ENCODE measurements at places on chromosomes 5 and 9.
A peak's percentile ranks its signal among the peaks of the same experiment; 100 is the strongest.

- DNase-seq: no peak
Observed at GRCh38 chr9:6975198-6975597, 217.4 kb downstream of the KDM4C start.

DNA sequence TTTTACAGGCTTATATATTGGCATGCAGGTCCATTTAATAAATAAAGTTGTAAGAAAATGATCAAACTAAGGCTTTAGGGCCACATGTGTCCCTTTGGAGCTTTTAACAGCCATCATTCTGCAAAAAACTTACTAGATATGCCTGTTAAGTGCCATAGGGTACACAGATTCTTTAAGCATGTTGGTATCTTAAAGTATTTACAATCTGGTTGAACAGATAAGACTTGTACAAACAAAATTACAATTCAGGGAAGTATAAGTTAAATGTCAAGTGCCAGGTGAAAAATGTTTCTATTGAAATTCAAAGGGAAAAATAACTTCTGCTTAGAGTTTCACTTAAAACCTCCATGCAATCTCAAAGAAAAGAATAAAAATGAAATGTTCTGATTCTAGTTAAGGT, 558.4 kb upstream of the ST8SIA4 start:
- no peak for DNase-seq

GRCh38 chr5:57684299-57684702, 201.7 kb upstream of the ACTBL2 start:
- DNase-seq: no peak

- no peak for DNase-seq
Observed at GRCh38 chr5:142959683-142960657, 189.8 kb downstream of the ARHGAP26 start.

DNA sequence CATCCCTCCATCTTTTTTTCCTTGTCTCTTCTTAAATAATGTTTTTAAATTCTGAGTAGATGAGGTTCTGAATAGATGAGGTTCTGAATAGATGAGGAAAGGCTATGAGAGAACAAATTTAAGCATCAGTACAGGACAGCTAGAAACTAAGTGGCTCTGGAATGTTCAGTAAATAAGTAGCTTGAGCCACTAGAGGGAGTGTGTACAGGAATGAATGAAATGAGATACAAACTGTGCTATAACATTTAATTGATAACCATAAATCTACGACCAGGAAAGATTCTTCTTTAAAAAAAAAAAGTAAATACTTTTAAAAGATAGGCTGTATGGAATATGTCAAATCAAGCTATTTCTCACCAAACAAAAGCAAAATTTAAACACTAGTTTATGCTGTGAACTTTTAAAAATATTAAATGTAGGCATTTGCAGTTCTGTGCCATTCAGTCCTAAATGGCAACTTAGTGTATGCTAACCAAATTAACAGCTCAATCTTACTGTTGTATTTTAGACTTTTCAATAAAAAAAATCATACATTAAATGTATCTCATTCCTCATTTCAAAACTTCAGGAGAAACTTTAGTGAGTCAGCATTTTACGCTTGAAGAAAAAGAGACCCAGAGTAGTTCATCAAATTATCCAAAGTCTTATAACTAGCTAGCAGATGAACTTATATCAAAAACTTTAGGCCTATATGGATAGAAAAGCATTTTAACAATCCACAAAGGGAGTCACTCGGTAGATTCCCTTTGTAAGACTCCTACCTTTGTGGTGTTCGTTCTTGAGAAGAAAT, 70.4 kb upstream of the SNX2 start:
- no peak for DNase-seq

- no peak for DNase-seq
Observed at GRCh38 chr9:90868555-90868954, 66.9 kb downstream of the SYK start.

GRCh38 chr9:21559402-21560280, 77.5 kb upstream of the IFNE start:
- DNase-seq: peak; percentile 37

- DNase-seq: no peak
Observed at GRCh38 chr5:9537223-9538141, 8.4 kb downstream of the SEMA5A start.

DNA sequence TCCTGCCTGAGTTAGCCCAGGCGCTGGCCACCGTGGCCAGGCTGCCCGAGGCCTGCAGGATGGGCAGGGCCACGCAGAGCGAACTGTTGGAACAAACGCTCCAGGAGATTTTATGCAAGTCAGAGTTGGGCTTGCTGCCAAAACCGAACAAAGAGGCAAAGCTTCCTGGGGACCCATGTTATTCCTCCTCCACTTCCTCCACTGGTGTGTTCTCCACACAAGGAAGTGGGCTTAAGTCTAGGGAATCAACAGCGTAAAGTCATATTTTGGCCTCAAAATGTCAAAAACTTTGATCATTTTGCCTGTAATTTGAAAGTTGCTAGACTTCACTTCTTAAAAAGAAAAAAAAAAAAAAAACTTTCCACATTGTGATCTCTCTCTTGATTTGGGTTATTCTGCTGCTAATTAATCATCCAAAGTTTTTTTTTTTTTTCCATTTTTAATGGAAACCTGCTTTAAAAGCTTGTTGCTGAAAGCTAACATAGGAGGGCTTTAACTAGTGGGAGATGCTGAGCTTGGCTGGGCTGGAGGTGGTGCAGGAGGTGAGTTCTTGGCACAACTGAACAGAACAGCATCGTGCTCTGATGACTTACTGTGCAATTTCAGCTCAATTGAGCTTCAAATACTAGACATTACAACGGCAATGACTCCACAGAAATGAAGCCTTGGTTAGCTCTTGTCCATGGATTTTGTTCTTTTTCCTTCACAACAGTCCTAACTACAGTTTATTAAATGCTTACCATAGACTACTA, 73.0 kb downstream of the PTPDC1 start:
- no peak for DNase-seq

GRCh38 chr9:88994469-88995199, 3.4 kb downstream of the S1PR3 start:
- no peak for DNase-seq

DNA sequence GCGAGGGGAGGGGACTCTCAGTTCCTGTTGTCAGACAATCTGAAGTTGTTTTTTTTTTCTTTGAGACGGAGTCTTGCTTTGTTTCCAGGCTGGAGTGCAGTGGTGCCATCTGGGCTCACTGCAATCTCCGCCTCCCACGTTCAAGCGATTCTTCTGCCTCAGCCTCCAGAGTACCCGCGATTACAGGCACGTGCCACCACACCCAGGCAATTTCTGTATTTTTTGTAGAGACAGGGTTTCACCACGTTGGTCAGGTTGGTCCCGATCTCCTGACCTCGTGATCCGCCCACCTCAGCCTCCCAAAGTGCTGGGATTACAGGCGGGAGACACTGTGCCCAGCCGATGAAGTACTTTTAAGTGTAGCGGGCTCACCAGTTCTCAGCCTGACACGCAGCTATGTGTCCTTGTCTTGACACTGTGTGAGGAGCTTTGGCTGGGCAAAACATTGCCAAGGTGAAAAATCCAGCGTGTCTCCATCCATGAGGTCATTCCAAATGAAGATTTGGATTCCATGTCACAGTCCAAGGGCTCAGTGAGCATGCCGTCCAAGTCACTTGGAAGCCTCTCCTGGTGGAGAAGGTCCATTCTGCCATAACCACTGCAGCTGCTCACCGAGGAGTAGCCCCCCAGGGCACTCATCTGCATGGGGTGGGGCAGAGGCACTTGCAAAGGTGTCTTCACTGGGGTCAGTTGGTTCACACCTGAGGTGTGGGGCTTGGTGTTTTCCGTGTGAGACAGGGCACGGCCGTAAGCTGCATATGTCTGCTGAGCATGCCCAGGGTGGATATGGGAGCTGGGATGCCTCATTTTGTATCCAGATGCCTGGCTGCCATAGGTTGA, 32.0 kb downstream of the OR2V1 start:
- no peak for DNase-seq

DNA sequence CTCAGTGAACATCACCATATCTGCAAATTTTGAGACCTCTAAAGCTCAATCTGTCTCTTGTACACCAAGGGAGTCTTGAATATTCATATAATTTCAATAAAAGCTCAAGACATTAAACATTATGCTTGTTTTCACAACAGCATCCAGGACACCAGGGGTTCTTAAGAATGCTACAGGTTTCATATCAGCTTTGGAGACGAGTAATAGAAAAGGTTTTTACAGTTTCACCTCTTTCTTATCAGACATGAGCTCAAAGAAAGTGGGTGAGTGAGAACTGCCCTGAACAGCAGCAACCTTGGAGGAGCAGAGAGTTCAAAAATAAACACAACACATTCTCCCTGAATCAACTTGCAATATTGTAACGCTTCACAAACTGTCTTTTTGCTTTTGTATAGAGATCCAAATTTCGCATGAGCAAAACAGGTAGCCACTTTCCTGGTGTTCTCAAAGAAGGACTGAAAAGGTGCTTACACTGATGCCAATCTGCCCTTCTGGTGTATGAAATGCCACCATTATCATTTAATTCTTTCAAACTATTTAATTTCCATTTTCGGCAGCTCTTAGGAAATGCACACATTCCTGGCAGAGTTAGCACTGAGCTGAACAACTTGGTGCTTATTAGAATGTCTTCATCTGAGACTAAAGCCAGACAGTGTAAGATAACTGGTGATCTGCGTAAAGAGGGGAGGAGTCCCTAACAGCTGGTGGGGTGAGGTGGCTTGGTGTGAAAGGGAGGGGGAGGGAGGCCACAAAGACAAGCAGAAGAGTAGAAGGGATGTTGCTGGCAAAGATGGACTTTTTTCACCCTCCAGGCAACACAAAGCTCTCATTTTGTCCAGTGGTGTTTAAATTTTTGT, 535.3 kb downstream of the PDE4D start:
- DNase-seq: no peak

DNA sequence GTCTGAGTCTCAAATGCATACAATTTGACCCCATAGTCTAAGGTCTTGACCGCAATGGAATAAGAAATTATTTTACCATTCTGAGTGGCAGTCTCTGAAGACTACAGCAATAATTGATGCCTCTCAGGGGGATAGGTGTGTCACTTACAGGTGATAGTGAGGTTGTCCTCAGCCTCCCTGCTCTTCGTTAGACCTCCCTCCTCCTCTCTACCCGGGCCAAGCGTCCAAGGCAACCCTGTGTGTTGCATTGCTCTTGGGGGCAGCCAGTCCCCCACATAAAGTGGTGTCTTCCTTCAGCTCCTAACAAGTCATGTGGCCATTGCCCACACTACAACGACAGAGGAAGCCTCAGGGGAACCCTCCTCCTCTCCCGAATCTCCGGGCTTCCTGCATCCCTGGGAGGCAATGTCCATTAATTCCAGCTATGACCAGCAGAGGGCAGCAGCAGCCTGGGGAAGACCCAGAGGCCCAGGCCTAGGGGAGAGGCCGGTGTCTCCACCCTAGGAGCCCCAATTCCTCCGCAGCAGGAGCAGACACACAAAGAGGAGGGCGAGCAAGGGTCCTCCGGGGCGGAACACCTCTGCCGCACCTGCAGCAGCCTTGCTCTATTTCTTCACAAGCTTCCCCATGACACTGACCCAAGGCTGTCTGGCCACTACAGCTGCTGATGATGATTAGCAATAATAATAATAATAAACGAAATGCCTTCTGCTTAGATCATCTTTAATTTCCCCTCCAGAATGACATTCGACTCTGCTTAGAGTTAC, 134.8 kb downstream of the KCNIP1 start:
- DNase-seq: peak; percentile 51

- no peak for DNase-seq
Observed at GRCh38 chr9:134355561-134356279, 29.5 kb downstream of the RXRA start.

- no peak for DNase-seq
Observed at GRCh38 chr9:36110434-36110833, 26.1 kb upstream of the GLIPR2 start.

DNA sequence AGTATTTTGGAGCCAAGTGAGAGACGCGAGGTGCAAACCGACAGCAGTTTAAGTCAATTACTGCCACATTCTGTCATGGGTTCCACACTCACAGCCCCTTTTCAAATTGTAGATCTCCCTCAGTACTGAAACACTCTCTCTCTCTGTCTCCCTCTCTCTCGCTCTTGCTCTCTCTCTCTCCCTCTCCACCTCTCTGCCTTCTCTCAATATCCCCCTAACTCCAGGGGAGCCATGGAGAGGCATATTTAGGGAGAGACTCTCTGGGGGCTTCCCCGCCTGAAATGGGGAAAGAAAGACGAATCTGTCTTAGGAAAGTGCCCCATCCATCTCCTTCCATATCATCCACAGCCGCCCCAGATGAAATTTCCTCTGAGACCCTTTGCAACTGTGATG, 1.6 kb downstream of the BRINP1 start:
- DNase-seq: no peak

GRCh38 chr5:154000703-154001102, 38.0 kb downstream of the FAM114A2 start:
- DNase-seq: no peak

DNA sequence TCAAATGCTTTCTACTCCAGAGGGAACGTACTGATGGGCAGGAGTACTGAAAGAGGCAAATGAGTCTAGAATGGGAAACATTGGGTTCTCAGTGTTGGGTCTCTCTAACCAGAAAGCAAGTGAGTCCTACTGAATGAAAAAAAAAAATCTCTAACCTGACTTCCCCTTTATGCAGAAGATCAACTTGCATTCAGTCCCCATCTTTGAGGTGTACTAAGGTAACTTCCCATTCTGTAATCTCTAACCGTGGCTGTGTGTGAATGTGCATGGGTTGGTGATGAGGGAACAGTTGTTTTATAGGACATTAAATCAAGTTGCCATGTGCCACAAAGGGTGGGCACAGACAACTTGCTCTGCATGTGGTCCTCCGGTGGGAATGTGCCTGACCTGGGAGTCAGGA, 264.6 kb upstream of the CLINT1 start:
- DNase-seq: no peak

GRCh38 chr5:37988454-37989046, 148.7 kb upstream of the GDNF start:
- DNase-seq: no peak

GRCh38 chr5:152844713-152845112, 439.6 kb upstream of the NMUR2 start:
- DNase-seq: no peak

- no peak for DNase-seq
Observed at GRCh38 chr5:160174780-160175437, 54.4 kb upstream of the FABP6 start.

DNA sequence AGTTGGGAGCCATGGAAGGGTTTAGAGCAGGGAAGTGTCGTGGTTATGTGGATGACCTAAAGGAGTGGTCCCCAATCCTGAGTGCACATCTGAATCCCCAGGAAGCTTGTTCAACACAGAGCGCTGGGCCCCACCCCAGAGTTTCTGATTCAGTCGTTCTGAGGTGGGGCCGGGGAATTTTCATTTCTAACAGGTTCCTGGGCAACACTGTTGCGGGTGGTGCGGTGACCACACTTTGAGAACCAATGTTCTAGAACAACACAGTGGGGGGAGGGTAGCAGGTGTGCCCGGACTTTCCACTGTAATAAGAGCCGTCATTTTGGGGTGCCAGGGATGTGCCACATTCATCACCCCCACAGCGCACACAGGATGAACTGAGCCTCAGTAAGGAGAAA, 39.3 kb downstream of the DUSP1 start:
- DNase-seq: no peak

Measured in stimulated activated CD8-positive, alpha-beta memory T cell treated with anti-CD3 and anti-CD28 coated beads, Interleukin-4, amount 100 ng/mL, for 24 hours (primary cell).